ENCODE measurements at places on chromosomes 13 and 19.

DNA sequence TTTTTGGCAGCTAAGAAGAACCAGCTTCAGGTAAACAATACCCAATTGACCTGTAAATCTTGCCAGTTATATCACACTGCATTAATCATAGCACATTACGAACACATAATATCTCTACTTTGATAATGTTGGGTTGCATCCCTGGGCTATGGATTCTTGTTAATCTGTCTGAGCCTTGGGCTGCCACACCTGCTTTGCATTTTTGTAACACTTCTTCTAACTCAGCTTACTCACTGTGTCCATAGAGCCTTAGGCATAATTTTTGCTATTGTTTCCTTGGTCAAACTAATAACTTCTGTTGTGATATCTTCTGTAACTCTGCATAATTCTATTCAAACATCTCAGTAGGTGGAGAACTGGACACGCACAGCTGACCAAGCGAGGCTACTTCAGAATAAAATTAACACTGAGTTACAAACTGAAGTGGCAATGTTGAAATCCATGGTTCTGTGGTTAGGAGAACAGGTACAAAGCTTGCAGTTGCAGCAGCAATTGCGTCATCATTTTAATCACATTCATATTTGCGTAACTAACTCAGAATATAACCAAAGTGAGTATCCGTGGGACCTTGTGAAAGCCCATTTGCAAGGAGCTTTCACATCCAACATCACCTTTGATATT is 6.4 kb downstream of the ZNF350 start:
- no peak for DNase-seq

DNA sequence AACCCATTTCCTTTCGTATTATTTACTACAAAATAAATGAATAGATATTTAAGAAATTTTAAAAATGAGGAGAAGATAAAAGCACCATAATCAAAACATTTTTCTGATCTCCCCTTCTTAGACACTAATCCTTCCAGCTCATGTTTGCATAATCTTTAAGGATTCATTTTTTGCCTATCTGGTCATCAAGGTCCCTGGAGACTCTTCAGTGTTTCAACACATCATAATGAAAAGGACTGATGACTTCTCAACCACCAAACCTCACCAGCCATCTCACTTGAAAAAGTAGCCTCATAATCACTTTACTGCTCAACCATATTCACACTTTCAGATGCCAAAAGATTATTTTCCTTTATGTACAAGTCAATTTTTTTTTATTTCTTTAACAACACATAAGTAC is 80.1 kb downstream of the DCLK1 start:
- no peak for DNase-seq

- DNase-seq: no peak
These were observed 330.2 kb downstream of the PCDH9 start for GRCh38 chr13:66899955-66900354.

- DNase-seq: no peak
These were observed 827.4 kb downstream of the GPC5 start for GRCh38 chr13:92225861-92226260.

DNA sequence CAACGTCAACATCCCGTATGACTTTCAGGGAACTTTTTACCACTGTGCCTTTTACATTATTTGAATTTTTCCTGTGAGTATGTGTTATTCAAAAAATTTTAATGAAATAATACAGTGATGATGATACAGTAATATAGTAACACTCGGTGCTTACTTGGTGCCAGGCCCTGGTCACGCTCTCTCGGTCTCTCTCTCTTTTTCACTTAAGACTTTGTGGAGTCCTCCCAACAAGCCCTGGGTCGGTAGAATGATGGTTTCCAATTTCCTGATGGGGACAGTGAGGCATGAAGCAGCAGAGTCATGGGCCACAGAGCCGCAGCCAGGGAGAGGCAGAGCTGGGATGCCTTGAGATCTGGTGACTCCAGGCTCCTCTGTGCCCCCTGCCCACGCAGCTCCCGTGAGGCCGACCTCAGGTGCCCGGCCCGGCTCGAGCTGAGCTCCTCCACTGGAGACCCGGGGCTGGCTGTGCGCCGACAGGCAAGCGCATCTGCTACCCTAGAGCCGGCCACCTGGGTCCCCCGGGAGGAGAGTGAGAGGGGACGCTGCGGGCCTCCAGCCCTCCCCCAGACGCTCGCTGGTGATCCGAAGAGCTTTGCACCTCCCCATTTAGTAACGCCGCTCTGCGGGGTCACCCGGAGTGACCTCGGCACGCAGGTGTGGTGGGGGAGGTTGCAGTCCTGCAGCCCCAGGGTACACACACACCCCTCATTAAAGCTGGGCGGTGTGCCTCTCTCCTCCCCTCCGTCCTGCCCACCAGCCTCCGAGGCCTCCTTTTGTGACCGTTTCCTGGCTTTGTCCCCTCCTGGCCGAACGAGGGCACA is 4.4 kb upstream of the SBK3 start:
- DNase-seq: no peak

DNA sequence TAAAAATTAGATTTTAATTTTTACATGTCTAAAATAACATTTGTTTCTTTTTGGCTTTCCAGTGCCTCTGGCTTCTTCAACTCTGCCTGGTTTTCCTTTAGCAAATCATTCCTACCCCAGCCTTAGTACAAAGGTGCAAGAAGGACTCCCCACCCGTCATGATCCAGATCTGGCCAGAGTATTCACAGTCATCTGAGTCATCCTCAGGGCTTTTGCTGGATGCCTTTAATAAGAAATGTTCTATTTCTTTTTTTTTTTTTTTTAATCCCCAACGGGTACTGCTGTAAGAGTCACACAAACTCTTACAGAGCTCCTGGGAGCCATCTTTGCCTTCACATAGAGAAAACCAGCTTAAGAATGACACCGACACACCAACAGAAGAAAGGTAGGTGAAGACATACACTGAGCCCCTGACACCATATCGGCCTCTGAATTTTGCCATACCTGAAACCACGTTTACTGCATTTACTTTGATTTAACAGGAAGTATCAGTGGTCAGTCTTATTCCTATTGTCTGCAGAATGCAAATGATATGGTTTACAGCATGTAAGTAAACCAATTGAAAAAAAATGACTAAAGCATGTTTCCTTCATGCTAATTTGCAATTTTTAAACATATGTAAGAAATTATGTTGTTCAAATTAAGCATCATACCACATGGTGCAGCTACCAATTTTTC is 184.4 kb downstream of the NALCN start:
- no peak for DNase-seq

DNA sequence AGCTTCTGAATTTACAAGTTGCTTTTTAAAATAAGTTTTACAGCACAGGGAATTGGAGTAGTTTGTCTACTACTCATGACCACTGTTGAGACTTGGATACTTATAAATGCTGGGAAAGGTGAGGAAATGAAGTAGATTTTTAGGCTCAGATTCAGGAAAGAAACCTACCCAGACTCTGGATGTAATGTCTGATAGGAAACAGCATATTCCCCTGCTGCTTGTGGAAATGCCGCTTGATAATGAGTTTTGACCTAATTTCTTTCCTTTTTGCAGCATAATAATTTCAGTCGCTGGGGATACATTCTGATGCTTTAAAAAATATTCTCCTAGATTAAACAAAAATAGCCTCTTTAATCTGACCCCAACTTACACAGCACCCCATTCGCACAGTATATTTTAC is 53.6 kb downstream of the SLC10A2 start:
- DNase-seq: no peak

- DNase-seq: no peak
These were observed 68.0 kb upstream of the SLITRK1 start for GRCh38 chr13:83950293-83950692.

DNA sequence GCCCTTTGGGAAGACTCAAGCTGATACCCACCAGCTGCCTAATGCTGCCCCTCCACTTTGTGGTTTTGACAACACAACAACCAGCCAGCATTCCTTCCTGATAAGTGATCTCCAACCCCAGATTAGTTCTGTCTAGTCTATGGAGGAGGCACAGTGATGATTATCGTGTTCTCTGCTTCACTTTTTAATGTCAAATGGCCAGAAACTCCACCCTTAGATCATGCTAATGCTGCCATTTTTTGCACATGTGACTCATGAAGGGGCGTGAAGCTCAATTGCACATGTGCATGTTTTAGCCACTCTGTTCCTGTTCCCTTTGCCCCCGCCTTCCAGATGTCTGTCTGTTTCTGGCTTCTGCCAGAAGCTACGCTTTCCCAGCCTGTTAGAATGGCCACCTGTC is 199.8 kb downstream of the COG6 start:
- no peak for DNase-seq

DNA sequence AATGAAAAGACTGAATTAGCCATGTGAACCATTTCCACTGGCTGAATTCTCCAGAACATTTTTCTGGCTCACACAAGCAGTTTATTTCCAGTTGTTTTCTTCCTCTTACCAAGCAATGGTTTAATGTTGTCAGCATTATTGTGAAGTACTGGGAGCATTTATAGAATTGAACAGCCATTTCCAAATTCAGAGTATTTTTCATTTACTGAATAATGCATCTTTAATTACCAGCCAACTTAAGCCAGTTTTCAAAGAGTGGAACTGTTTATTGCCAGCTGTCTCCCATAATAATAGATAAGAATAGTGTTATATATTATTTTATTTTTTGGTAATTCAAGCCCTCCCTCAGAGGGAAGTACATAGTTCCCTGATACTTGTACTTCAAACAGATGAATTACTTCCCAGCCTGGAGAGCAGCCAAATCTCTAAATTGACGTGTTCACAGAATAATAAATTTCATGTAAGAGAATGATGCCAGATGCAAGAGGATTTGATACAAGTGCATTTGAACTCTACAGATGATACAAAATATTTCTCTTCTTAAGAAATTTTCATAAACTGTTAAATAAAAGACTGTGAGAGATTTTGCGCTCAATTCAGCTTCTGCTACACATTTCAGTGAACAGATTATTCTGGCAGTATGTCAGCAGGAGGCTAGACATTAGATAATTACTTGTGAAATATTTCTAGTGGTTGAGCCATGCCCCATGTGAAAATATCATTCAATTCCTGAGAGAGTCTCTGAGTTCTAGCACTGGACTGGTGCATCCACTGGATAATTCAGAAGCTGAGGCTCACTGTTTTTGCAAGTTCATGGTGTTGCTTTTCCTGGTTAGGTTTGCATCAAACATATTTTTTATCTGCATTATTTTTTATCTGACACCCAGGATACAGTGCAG is 315.9 kb downstream of the SLC7A1 start:
- DNase-seq: no peak

DNA sequence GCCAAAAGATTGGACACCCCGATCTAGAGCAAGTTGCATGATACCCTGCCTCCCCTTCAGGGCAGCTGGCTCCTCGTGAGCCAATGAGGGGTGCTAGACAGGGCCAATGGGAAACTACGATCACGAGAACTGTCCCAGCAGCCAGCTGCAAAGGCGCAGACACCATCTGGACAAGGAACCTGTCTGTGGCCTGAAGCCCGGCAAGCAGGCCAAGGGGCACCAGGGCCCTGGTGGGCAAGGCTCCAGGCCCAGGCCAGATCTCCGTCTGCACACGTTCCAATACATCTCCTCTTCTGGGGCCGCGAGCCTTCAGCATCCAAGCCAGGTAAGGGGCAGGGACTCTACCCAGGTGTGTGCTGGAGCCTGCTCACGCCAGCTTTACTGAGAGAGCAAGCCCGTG is 20.2 kb downstream of the MED26 start:
- DNase-seq: no peak

GRCh38 chr13:18952225-18953016 is 229.2 kb downstream of the TUBA3C start:
- DNase-seq: no peak

GRCh38 chr19:13099073-13099999 is 3.3 kb downstream of the LYL1 start:
- no peak for DNase-seq

- no peak for DNase-seq
These were observed 201.4 kb downstream of the DIAPH3 start for GRCh38 chr13:59962343-59962742.

DNA sequence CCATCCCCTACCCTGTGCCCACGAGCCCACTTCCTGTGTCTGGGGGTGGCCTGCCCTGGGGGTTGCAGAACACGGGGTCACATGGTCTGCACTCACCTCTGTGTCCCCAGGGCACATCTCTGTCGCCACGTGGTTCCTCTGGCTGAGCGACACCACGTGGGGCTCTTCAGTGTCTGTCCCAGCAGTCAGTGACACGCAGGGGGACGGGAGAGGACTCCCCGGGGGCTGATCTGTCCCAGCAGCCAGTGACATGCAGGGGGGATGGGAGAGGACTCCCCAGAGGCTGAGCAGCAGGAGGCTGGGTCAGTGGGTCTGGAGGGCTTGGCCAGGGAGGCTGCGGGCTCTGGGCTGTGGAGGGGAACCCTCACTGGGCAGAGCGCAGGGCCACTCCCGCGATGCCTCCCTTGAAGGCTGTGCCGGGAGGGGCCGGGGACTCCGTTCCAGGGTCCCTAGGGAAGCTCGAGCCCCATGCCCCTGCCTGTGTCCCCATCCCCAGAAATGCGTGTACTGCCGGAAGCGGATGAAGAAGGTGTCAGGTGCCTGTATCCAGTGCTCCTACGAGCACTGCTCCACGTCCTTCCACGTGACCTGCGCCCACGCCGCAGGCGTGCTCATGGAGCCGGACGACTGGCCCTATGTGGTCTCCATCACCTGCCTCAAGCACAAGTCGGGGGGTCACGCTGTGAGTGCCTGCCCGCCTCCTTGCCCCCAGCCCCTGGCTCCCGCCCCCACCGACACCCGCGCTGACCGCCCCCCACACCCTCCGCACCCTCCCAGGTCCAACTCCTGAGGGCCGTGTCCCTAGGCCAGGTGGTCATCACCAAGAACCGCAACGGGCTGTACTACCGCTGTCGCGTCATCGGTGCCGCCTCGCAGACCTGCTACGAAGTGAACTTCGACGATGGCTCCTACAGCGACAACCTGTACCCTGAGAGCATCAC is 174.8 kb downstream of the KDM4B start:
- no peak for DNase-seq

DNA sequence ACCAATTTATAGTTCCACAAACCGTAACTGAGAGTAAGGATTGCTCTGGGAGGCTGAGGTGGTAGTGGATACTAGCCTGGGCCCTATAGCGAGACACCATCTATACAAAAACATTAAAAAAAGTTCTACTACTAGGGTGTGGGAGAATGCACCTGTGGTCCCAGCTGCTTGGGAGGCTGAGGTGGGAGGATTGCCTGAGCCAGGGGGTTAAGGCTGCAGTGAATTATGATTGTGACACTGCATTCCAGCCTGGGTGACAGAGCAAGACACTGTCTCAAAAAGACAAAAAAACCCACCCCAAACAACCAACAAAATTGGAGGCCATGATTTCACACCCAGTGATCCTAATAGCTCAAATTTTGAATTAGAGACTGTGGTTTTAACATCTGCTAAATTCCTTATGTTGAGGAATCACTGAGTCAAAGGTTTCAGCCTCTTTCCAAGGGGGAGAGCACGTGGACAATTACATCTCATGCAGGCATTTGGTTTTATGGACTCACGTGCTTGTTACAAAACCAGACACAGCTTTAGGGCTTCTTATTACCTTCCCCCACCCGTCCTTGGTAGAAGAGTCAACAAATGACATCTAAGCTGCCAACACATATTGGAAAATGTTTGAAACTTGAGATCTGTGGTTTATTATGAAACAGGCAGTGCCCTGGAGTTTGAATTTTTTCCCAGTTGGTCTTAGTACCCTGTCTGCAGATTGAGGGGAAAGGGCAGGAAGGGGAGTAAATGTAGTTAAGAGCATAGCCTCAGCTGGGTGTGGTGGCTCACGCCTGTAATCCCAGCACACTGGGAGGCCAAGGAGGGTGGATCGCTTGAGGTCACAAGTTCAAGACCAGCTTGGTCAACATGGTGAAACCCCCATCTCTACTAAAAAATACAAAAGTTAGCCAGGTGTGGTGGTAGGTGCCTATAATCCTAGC is 18.5 kb downstream of the CYP2A6 start:
- DNase-seq: no peak

- DNase-seq: no peak
These were observed 30.0 kb downstream of the VAV1 start for GRCh38 chr19:6802336-6803035.
